ENCODE measurements at places on chromosomes 11 and 22.

DNA sequence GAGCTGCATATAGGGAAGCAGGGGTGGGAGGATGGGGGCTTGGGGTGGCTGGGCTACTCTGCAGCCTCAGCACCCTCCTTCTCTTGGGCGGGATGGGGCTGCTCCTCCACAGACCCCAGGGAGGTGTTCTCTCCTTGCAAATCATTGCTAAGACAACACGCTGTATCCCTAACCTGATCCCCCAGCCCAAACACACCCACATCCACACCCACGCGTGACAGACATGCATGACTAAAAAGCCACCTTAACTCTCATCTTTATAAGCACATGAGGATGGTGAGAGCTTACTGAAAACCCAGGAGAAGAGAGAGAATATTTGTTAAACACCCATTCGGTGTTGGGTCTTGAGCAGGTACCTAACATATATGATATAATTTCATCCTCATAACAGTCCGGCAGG is 39.9 kb upstream of the EIF3D start:
- no peak for DNase-seq

GRCh38 chr11:44409558-44410236 is 99.8 kb upstream of the ALX4 start:
- DNase-seq: no peak

- no peak for DNase-seq
Observed at GRCh38 chr11:15180212-15180792, 65.6 kb downstream of the INSC start.

- DNase-seq: no peak
Observed at GRCh38 chr11:46118702-46119351, 2.4 kb downstream of the PHF21A start.

- no peak for DNase-seq
Observed at GRCh38 chr11:117511931-117512539, 184.4 kb downstream of the CEP164 start.

GRCh38 chr11:113806406-113806805 is 26.8 kb downstream of the CLDN25 start:
- no peak for DNase-seq

GRCh38 chr11:46071091-46071490 is 50.2 kb downstream of the PHF21A start:
- DNase-seq: no peak

GRCh38 chr22:27336151-27337090 is 465.1 kb downstream of the MN1 start:
- DNase-seq: no peak

DNA sequence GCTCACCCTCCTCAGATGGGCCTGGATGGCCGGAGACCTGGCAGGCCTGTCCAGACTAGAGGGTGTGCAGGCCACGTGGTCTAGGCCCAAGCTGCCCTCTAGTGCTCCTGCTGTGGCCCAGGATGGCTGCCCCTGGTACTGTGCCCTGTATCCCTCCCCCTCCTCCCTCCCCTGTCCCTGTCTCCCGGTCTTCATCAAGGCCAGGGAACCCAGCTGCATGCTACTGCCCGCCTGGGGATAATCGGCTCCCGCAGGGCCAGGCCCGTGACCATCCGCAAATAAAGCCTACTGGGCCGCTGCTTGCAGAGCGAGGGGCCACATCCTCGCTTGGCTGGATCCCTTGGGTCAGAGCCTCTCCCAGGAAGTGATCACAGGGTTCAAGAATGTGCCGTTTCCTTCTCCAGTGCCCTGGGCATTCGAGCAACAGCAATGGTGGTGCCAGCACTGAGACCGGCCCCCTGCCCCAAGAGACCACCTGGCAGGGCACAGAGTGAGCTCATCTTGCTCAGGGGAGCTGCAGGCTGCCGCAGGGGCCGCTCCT is 51.1 kb downstream of the WNT7B start:
- DNase-seq: no peak

DNA sequence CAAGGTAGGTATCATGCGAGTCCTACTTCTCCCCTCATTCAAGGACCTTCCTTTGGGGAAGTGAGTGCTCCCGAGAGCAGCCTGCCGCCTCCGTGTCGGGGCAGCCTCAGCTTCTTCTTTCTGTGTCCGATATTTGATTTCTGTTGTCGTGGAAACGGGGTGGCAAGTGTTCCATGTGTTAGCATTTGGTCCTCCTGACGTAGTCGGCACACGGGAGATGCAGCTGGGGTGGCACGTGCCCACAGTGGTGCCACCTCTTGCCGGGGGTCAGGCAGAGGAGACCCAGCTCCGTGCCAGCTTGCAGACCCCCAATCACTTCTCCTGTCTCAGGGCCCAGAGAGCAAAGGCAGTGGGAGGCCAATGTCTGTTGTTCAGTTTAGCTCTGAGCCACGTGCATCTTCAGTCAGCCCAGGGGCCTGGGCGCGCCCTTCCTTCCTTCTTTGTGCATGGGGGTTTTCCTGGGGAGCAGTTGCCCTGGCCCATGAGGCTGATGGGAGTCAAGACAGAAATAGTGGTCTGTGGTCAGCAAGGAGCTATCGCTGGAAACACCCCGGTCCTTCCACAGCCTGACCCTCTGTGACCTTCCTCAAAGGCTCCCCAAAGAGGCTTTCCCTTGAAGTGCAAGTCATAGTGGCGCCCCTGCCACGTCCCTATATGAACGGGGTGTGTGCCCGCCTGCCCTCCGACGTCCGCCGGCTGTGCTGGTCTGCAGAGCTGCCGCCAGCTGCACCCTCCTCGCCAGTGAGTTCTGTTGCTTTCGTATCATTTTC is 44.5 kb downstream of the PARVB start:
- DNase-seq: no peak

DNA sequence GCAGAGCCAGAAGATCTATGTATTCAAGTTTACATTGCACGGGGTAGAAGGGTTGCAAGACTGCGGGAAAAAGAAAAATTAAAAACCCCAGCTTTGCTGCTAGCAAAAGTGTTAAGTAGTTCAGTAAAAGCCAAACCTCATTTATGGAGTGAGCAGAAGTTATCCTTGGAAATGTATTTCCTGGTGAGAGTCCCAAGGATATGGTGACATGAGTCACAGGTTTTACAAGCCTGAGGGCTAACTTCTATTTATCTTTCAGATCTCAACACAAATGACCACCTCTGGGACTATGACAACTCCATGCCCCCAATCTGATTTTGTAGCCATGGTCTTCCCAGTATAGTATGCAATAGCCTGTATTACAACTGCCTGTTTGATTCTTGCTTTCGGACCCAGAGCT is 26.1 kb downstream of the ABTB2 start:
- no peak for DNase-seq

- no peak for DNase-seq
Observed at GRCh38 chr11:26073646-26074045, 258.3 kb upstream of the ANO3 start.

GRCh38 chr11:996681-997080 is 39.8 kb downstream of the MUC6 start:
- DNase-seq: no peak

DNA sequence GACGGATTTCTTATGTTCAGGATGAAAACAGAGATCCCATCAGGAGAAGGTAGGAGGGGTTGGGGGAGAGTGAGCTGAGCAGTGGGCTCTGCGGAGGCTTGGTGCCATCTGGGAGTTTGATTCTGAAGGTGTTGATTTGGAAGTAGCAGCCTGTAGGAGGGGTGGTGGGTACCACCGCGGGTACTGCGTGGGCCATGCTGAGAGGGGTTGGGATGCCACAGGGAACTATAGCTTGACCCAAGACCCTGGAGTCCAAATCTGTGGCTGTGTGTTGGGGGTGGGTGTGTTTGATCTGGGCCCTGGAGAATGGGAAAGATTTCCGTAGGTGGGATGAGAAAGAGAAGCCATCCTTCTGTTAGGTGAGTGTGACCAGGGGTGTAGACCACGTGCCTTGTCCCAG is 5.0 kb downstream of the INCENP start:
- no peak for DNase-seq

DNA sequence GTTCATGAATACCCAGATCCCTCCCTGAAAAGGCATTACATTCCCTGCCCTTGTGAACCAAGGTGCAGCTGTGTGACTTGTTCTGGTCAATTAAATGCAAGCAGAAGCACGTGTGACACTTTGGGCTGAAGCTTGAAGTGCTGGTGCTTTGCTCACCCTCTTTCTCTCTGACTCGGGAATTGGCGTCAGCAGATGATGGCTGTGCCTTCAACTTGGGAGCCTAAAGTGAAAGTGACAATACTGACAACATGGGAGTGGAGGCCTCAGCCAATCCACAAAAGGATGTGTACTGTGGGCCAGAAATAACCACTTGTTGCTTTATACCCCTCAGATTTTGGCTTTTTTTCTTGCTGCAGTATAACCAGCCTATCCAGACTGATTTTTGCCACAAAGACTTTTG is 148.3 kb upstream of the THY1 start:
- DNase-seq: no peak

GRCh38 chr11:75351541-75351790 is at the start of gene ARRB1:
Gene ARRB1 (minus strand): TSS chr11:75351661. CDS start chr11:75351607, 54 bp downstream.
- DNase-seq: no peak

DNA sequence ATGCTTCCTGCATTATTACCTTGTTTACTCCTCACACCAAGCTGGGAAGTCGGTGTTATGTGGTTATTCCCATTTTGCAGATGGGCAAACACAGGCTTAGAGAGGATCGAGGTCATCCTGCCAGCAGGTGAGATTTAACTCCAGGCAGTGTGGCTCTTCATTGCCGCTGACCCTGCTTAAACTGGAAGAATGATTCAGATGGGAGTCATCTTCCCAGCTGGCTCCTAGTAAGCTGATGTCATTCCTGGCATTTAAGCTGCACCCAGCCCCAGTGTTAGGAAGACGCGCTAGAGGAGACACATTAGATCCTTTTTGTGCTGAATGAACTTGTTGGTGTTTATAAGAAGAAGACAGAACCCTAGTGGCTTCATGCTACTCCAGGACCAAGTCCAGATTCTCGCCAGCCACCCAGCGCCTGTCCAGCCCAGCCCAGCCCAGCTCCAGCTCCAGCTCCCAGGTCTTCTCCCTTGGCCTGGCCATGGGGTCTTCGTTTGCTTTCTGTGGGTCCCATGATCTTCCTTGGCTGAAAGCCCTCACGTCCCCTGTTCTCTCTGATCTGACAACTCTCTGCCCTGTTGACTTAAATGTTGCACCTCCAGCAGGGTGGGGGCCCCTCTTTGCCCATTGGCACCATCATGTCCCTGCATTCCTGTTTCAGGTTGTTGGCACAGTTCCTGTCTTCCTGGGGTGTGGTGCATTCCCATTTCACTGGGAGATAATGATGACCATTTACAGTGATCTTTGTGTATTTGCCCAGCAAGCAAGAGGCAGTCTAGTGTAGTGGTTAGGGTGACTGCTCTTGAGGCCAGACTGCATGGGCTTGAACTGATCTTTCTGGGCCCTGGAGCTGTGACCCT is 13.6 kb downstream of the PARVB start:
- DNase-seq: no peak

DNA sequence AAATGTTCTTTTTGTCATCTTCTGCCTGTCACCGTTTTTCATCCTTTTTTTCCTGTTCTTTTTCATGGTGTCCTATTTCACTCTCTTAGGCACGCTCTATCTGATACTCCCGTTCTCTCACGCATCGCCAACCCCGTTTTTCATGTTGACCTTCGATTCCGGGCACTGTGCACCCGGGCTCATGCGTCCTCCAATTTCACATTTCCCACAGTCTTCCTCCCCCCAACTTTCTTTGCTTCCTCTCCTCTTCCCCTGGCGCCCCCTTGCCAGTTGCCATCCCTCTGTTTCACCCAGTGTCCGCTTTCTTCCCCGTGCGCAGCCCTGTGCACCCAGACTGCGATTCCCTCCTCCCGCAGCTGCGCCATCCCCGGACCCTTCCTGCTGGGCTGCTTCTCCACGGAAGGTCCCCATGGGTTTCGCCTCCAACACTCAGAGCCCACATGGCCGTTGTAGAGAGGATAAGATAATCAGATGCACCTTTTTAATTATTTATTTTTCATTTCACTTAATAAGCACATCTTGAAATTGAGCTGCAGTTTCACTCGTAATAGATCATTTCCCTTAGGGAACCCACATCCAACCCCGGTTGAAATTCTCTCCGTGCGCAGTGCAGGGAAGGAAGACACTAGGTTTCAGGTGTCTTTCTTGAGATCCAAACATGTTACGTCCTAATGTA is 791.1 kb downstream of the NTM start:
- DNase-seq: no peak

- peak; percentile 75 for DNase-seq
Observed at GRCh38 chr22:18024276-18024939, at the start of gene MICAL3. Gene MICAL3 (minus strand): TSS chr22:18024561. CDS start chr22:17906812, 117,749 bp downstream.

- no peak for DNase-seq
Observed at GRCh38 chr11:22466351-22466750, 128.2 kb downstream of the SLC17A6 start.

DNA sequence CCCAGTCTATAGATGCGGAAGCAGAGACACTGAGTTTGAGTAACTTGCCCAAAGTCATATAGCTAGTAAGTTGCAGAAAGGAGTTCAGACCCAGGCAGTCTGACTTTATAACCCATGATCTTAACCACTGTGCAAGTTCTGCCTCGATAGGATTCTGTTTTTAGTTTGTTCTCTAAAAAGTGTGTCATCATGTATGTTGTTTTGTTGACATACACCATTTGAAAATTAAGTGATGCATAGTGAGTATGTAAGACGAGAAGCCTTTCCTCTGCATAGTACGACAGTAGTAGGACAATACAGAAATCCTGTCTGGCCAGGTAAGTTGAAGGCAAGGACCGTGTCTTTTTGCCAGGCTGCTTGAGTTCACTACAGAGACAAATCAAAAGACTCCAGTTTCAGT is 3.3 kb downstream of the ZC3H12C start:
- no peak for DNase-seq

GRCh38 chr22:38796262-38796957 is 2.5 kb upstream of the DNAL4 start:
- no peak for DNase-seq

DNA sequence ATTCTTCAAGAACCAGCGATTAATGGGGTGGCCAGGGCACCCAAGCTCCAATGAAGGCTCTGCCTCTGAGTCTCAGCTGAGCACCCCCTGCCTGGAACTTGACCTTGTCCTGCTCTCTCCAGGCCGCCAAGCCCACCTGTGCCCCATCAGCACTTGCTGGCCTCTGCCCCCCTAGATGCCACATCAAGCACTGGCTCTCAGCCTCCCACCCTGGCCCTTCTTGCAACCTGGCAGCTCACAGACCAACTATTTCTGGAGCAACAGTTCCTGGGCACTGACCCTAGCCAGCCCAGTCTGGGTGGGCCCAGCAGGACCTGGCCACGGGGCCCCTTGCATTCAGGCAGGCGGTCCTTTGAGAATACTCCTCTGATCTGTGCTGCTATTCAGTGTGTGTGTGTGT is 98.8 kb upstream of the PITPNB start:
- no peak for DNase-seq

- DNase-seq: no peak
Observed at GRCh38 chr11:13837286-13837685, 125.2 kb upstream of the SPON1 start.
